ENCODE measurements at places on chromosomes 5 and 9.

GRCh38 chr9:93826209-93826608, 128.9 kb downstream of the BARX1 start:
- DNase-seq, result no peak

GRCh38 chr9:33177086-33177485, 9.9 kb upstream of the B4GALT1 start:
- no peak for DNase-seq

GRCh38 chr5:72559866-72560766, 52.9 kb upstream of the ZNF366 start:
- DNase-seq, result no peak

GRCh38 chr9:114154600-114155102, 686 bp upstream of the COL27A1 start:
- no peak for DNase-seq

DNA sequence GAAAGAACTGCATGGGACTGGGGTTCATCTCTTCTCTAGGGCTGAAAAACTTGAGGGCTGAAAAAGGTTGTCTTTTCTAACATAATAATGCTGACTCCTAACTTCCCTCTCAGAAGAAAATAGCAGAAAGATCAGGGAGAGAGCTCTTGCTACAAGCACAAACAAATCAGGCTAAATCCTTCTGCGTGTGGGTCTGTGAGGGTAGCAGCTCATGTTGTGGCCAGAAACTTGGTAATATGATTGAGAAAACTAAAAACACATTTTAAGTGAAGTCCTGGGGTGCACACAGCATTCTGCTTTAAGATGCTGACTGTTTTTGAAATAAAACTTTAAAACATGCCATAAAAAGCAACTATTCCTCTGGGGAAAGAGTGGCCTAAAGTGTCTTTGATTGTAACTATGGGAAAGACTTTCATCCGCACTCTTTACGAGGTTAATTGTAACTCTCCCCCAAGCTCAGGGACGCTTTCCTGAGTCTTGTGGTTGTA, 56.7 kb downstream of the SAXO1 start:
- DNase-seq, result no peak

All from naive thymus-derived CD8-positive, alpha-beta T cell (primary cell).